ENCODE measurements at places on chromosomes 3 and 15.

- no peak for DNase-seq
Observed at GRCh38 chr3:171470714-171471227, 10.6 kb upstream of the TNIK start.

DNA sequence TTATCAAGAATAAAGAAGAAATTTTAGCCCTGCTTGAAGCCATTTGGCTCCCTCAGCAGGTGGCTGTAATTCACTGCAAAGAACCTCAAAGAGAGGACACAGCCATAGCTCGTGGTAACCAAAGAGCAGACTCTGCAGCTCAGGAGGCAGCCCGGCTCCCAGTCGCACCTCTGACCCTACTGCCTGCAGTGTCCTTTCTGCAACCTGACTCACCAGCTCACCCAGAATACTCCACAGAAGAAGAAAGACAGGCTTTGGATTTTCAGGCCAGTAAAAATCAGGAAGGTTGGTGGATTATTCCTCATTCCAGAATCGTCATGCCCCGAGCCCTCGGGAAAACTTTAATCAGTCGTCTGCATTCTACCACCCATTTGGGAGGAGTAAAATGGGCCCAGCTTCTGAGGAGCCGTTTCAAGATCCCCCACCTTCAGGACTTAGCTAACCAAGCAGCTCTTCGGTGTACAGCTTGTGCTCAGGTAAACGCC lies 38.6 kb downstream of the ZBTB11 start:
- DNase-seq: no peak

GRCh38 chr3:72628065-72628464 lies 220.2 kb downstream of the SHQ1 start:
- no peak for DNase-seq

DNA sequence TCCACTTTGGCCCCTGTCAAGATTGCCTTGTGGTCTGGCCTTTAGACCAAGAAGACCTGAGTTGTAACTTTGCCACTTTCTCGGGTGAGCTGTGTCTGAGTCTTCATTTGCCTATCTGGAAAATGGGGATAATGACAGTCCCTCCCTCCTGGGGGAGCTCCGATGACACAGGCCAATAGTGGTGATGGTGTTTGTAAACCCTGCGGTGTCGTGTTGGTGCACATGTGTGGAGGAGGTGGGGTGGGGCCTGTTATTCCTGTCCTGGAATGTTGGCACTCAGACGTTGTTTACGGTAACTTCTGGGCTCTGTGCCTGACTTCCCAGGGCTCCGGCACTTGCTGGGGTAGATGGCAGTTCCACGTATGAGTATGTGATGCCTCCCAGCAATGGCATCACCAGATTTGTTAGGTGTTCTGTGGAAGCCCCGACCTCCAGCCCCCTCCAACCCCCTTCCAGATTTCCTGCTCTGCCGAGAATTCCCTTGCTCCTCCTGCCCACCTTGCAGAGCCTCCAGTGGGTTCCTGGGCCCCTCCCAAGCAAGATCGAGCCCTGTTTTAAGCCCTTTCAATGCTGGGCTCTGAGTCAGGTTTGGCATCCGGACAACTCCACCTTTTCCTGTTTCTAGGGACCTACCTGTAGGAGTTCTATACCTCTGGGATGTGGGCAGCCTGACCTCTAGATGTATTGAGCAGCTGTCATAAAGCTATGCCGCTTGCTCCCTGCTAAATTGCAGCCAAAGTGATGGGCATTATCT lies 31.4 kb downstream of the HRH1 start:
- no peak for DNase-seq

DNA sequence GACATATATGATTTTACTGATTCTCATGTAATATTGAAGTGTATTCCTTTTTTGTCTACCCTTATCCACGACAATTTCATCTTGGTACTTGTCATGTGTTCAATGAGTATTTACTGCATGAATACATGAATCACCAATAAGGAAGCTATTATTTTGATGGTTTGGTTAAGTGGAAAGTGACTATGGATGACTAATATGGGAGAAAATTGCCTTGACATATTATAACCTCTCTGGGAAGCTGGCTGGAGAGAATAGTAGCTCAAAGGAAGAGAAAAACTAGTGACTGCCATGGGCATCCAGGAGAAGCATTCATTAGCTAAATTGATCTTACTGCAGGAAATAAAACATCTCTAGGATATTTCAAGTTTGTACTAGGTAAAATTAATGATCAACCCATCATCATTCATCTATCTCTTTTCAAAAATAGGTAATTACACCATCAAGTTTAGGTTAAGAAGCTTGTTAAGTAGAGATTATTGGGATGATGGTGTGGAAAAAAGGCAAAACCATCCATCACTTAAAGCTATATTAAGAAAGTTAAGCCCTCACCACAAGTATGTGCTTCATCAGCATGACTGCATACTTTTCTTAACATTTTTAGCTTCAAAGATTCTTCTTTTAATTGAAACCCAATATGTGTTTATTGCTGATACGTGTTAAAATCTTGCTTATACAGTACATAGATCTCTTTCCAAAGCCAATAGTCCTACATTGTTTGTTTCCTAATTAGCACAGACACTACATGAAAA lies 455.2 kb upstream of the ARPP21 start:
- no peak for DNase-seq

DNA sequence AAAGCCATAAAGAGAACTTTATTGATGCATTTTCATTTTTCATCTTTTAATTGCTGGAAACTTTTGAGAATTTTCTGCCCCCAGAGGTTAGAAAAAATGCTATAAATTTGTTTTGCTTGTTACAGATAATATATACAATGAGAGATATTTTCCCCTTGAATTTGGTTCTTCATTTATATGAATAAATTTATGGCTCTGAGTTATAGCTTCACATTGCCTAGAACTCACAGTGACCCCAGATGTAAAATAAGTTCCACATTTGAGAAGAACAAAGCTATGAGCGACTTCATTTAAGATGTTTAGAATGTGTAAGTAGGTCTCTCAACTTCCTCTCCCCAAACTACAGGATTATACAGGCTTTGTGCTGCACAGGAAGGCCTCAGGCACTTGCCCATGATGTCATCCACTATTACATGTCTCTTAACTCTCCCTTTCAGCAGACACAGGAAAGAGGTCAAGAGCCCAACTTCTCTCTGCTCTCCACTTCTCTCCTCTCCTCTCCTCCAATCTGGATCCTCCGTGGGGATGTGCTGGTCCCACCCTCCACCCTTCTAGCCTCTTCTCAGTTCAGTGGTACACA lies 92.8 kb downstream of the DUT start:
- DNase-seq: no peak

- DNase-seq: no peak
Observed at GRCh38 chr15:78155355-78155939, 6.3 kb downstream of the IDH3A start.

- no peak for DNase-seq
Observed at GRCh38 chr3:190044142-190044541, 76.6 kb downstream of the P3H2 start.

DNA sequence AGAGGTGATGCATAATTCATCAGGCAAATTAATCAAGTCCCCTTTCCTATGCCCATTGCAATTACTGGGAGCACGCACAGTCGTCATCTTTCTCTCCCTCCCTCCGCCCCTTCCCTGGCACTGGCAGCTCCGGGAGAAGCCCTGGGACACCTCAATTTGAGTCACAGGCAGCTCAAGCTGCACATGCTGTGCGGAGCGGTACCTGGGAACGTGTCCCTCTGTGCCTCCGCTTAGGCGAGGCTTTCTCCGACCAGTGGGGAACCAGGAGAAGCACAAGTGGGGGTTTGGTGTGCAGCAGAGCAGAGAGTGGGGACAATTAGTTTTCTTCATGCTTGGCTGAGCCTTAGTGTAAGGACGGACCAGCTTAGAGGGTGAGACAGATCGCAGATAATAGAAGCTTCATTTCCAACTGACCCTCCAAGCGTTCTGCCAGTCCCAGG lies 88.3 kb downstream of the SOX14 start:
- DNase-seq: no peak

GRCh38 chr3:78670746-78671145 lies 1097.1 kb downstream of the ROBO1 start:
- no peak for DNase-seq

DNA sequence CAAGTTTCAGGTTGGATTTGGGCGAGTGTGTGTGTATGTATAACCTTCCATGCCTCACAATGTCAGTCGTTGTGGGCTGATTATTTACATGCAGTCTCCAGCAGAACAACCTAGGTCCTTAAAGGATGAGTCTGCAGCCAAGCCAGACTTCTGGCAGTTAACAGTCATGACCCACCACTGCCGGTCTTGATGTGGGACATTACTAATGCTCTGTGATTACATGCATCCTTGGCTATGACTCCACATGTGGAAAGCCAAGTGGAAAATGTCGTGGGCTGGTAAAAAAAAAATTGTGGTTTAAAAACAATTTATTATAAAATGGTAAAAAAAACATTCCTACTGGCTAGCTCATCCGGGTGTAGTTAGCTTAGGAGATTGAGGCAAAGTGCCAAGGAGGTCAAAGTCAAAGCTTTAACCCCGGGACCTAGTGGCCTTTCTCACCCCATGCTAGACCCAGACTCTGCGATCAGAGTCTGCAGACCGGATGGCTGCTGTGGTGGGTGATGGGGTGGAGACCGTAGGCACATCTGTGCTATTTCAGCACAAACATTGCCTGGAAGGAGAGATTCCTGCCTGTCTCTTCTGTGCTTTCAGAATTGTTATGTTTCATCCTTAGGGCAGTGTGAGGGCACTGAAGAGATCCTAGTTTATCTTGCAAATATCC lies 6.8 kb downstream of the RARRES1 start:
- DNase-seq: no peak

DNA sequence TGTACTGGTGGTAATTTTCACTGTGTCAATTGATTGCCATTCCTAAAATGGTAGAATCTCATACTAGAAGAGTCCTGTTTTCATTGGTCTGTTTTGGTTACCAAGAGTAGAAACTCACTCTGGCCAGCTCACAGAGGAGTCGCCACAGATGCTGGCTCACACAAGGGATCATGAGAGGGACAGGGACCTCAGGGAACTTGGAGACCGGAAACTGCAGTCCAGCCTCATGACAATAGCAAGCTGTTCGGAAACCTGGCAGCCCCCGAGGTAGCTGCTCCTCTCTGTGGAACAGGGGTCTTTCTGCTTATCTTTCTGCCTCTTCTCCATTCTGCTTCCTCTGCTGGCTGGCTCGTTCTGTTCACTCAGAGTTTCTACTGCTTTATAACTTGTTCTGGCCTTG lies 192.9 kb downstream of the PLCL2 start:
- DNase-seq: no peak

DNA sequence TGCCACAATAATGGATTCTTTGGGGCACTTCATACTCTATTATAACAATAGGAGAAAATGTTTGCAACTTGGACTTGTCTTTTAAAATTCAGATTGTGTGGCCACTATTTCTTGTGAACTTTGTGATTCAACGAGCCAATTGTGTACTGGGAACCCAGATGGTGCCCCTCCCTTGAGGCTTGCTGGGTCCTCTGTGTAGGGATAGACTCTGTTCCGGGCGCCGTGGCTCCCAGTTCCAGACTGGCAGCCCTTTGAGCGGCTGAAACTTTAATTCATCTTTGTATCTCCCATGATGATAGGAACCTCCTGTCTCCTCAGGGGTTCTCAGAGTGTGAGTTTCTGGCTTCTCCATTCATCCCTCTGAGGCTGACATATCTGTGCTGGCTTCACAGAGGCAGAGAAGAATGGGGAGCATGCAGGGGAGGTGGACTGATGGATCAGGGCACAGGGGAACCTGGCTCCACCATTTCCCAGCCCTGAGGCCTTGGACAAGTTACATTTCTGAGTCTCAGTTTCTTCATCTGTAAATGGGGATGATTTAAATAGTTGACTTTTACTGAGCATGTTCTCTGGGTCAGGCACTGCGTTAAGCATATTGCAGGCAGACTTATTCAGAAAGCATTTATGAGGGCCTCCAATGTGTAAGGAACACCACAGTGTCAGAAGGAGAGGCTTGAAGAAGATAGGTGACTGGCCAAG lies 15.2 kb upstream of the ANKDD1A start:
- DNase-seq: no peak

GRCh38 chr15:75695220-75695619 lies 17.4 kb downstream of the CSPG4 start:
- DNase-seq: no peak

DNA sequence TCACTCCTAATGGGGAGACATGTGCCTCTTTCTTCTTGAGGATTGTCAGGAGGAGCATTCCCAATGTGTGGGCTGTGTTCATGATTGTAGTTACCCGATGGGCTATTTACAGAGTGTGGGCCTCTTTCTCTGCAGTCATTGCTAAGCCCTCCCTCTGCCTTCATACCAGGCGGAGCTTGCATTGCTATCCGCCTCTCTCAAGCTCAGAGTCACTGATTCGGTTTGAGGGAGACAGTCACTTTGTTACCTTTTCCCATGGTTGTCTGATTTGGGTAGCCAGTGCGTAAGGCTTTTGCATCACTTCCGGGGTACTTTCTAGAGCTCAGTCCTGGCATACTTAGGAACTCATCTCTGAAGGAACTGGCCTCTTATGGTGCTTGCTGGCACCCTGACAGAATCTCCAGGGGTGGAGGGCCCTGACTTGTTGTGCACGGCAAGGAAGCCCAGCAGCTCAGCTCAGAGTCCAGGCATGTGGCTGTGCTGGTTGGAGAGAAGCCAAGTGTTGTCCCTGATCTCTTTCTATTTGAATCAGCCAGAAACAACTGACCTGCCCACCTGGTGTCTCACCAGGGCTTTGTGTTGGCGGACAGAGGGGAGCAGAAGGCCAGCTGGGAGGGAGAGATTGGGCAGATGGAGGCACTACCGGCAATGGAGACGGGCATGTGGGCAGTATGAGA lies 79.8 kb downstream of the EPHB1 start:
- no peak for DNase-seq

DNA sequence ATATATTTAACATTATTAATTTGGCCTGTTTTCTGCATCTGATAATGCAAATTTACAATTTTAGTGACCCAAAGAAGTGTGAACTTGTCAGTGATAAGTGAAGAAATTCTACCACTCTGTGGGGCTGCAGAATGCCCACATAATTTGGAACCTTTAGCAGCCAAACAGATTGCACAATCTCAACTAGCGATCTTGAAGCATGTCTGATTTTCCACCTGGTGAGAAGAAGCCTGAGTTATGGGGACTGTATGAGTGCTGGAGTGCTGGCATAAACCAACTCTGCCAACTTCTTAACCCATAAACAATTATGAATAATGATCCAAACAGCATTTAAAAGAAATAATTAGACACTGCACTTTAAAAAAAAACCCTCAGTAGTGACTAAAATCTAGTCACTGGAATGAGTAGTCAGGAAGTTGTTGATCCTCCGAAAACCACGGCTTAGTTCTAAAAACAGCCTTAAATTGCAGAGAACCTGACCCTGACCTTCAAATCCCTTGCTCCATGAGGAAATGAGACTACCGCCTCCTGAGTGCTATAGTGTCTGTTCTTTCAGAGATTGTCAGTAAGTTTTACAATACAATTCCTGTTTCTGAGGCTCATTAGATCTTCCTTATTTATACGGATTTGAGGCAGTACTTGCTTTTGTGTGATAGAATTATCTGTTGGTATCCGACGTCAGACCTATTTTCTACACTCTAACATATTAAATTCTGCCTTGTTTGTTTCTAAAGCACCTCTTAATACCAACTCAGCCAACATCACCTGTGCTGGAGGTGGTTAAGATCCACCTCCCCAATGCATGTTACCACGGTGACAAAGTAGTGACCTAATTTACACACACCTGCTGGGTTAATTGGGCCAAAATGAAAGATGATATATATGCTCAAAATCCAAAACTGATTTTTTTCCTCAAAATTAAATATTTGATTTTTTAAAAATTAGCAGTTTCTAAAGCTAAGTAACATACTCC lies 267.7 kb downstream of the ZBTB20 start:
- DNase-seq: no peak
